Activated naive CD4-positive, alpha-beta T cell treated with anti-CD3 and anti-CD28 coated beads, Interleukin-2, amount 50 U/mL, for 72 hours (primary cell): ENCODE measurements at places on chromosomes 7 and 10.

- no peak for DNase-seq
Observed at GRCh38 chr7:137626469-137627067, 220.2 kb downstream of the DGKI start.

GRCh38 chr10:110429301-110429700 lies 68.4 kb upstream of the DUSP5 start:
- peak; percentile 48 for DNase-seq

- no peak for DNase-seq
Observed at GRCh38 chr10:124149189-124150042, 56.0 kb upstream of the CHST15 start.

DNA sequence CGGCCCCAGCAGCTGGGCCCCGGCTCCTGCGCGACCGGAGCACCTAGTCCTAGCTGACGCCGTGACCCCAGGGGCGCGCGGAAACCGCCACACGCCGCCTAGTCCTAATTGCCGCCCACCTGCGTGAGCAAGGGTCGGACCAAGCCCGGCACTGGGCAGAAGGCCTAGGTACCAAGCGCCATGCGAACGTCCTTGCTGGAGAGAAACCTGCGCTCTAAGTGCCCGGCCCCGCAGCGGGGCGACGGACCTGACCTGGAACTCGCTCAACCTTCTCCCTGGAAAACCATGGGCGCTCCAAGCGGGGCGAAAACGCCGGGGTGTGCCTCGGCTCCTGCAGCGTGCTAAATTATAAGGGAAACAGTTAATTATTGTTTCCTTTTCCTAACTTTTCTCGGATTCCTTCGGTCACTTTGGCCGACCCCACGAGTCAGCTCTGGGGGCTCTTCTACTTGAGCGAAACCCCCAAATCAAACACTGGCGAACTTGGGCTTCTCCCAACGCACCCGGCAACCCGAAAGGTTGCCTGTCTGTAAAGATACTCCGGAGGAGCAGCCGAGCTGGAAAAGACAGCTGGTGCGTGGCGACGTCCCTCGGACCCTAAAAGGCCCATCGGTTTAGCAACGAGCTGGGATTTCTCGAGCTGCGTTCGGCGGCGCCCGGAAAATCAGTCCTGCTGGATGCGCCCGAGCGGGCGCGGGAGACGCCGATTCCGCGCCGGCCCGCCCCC lies 5.3 kb upstream of the EBF3 start:
- no peak for DNase-seq

GRCh38 chr7:39810204-39810642 lies 139.8 kb upstream of the CDK13 start:
- no peak for DNase-seq

DNA sequence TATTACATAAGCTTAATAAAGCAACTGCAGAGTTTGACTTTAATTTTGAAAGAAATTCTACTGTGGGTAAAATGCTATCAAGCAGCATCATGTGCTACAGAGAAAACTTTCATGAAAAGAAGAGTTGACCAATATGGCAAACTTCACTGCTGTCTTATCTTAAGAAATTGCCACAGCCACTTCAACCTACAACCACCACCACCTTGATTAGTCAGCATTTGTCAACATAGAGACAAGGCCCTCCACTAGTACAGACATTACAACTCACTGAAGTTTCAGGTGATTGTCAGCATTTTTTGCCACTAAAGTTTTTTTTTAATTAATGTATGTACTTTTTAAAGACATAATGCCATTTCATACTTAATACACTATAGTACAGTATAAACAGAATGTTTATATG lies 350.3 kb downstream of the HPSE2 start:
- no peak for DNase-seq

DNA sequence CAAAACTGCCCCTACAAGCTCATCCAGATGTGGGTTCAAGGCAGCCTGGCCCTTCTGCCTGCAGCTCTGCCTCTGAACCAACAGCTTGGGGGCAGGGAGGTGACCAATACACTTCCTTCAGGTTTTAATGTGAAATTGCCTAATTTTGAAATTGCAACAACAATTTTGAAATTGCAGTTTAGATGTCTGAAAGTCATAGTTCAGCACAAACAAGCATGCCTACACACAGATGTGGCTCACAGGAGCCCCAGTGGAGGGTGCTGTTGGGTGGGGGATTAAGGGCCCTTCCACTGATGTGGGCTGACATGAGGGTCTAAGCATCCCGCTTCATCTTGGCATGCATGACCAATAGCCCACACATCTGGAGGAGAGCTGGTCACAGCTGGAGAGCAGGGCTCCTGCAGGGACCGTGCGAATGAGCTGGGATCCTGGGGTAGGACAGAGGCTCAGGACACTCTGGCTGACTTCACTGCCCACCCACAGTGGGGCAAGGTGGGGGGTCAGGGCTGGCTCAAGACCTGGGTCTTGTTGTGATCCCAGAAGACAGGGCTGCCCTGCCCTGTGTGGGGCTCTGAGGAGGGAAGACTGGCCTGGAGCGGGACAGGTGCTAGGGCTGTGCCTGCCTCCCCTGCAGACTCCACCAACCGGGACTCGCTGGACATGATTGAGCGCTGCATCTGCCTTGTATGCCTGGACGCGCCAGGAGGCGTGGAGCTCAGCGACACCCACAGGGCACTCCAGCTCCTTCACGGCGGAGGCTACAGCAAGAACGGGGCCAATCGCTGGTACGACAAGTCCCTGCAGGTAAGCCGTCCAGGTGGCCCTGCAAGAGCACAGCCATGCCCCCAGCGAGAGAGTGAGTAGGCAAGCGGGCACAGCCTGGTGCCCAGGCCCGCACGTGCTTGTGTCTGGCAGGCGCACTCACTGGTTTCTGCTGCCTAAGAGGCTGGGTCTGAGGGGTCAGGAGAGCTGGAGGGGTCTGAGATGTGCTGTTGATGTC lies 32.3 kb downstream of the CHAT start:
- DNase-seq = no peak

- DNase-seq = no peak
Observed at GRCh38 chr10:75492173-75492925, 60.9 kb downstream of the LRMDA start.

GRCh38 chr10:81724431-81724830 lies 150.6 kb upstream of the NRG3 start:
- DNase-seq = no peak

GRCh38 chr10:122435212-122435827 lies 19.1 kb upstream of the ARMS2 start:
- DNase-seq = peak; percentile 14

DNA sequence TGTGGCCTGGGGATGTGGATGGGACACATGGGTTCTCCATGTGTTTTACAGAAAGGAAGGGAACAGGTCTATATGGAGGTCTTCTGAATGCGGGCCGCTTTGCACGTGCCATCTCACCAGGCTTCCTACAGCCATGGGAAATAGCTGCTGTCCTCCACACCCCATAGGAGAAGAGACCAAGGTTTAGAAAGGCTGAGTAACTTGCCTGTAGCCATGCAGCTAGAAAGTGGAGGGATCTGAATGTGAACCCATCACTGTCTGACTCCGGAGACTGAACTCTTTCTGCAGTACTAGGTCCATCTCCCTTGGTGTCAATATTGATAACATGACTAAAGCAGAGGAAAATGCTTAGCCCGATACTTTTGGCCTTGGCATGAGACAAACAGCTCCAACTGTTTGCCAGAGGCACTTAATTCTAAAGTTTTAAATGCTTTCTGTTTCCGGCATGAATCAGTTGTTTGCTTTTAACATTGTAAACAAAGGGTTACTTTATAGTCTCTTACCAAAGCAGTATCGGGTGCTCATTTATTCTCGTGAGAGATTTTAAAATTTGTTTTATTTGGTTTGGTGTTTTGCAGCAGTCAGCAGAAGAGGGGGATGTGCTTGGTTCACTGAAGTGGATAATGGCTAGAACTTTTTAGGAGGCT lies 64.8 kb upstream of the LOXL4 start:
- DNase-seq = peak; percentile 26

GRCh38 chr10:119652361-119652730 lies 1.2 kb downstream of the BAG3 start:
- DNase-seq = no peak

- DNase-seq = no peak
Observed at GRCh38 chr10:127044186-127044585, 139.0 kb downstream of the DOCK1 start.

GRCh38 chr10:98028168-98028770 lies 2.2 kb downstream of the CRTAC1 start:
- peak; percentile 74 for DNase-seq

- DNase-seq = peak; percentile 41
Observed at GRCh38 chr7:30843741-30844482, 67.7 kb upstream of the AQP1 start.

DNA sequence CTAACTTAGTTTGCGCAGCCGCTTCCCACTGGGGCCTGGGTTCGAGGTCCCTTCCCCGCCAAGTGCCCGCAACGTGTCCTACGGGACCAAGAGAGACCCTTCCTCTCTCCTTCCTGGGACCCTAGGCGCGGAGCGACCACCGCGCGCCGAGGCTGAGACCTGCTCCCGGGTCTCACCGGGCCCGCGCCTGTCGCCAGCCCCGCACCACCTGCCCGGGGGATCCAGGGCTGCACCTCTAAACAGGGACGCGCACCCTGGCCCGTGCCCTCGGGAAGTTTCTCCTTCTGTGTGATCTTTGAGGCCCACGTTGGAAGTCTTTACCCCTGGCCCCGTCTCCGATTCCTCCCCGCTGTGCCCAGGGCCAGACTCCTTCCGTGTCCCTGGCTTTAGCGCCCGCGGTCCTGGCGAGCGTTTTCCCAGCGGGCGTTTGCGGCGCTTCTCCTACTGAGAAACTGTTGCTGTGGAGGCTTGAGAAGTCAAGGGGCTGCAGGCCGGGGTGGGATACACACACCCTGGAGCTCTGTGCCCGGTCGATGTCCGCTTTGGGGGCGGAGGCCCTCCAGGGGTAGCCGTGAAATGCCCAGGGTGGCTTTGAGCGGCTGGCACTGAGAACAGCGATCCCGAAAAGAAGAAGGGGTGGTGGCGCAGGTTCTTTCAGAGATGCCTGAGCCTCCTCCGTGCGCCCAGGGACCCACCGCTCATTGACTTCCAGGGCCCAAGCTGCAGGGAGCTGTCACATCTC lies 575 bp downstream of the PLPP4 start:
- DNase-seq = no peak

DNA sequence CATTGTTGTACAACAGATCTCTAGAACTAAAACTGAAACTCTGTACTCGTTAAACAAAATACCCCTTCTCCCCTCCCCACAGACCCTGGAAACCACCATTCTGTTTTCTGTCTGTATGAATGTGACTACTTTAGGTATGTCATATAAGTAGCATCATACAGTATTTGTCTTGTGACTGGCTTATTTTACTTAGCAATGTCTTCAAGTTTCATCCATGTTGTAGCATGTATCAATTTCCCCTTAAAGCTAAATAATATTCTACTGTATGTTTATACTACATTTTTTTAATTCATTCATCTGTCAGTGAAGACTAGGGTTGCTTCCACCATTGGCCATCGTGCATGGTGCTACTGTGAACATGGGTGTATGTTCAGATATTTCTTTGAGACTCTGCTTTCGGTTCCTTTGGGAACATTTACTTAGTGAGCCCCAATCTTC lies 71.2 kb upstream of the RPA3 start:
- no peak for DNase-seq

- no peak for DNase-seq
Observed at GRCh38 chr10:111837985-111838384, 345.6 kb downstream of the GPAM start.

DNA sequence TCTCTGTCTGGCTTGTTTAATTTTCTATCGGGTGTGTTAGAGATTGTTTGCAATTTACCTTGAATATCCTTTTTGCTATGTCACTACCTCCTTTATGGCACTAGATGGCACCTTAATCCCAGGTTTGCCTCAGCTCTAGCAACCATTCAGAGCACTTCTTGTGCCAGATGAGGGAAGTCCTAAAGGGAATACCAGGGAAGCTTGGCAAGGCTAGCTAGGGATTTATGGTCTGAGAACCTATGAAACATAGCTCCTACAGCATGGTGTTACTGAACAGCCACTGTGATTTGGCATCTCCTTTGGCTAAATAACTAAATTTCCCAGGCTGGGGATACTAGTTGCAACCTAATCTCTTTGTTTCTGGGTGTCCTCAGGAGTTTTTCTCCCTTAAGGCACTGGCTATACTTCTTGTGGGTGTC lies 69.0 kb upstream of the VOPP1 start:
- no peak for DNase-seq

DNA sequence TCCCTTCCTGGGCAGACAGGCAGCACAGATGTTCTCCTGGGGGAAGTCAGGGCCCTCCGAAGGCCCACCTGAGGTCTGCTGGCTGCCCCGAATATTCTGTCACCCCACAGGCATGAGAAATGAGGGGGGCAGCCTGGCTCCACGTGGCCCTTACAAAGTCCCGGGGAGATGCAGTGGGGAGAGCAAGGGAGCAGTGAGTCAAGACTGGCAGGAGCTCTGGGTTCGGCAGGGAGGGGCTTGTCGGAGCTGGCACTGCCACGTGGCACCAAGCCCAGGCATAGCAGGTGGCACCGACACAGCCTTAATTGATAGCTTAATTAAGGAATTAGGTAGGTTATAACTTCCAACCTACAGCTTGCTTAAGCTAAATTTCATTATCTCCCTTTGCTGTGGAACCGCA lies 163.9 kb downstream of the USP6NL start:
- DNase-seq = no peak

DNA sequence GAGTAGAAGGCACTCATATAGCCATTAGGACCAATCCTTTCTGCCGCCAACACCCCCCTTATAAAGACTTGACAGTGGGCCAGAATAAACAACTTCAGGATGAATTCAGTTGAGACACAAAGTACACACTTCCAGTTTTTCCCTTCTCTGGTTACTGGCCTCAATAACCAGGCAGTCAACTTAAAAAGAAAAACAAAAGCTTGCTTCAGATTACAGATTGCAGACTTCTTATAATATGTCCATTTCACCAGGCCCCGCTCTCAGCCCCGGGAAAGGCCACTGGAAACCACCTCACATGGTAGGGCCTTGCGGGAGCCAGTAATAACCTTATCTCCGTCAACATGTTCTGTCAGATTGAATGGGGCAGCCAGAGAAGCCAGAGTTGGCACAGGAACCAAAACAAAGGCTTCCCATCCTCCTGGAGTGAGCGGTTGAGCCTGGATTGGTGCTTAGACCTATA lies 108.8 kb downstream of the EGFR start:
- no peak for DNase-seq

- no peak for DNase-seq
Observed at GRCh38 chr7:37249240-37249639, 199.4 kb downstream of the ELMO1 start.

GRCh38 chr10:113899952-113900598 lies 45.6 kb downstream of the NHLRC2 start:
- no peak for DNase-seq

DNA sequence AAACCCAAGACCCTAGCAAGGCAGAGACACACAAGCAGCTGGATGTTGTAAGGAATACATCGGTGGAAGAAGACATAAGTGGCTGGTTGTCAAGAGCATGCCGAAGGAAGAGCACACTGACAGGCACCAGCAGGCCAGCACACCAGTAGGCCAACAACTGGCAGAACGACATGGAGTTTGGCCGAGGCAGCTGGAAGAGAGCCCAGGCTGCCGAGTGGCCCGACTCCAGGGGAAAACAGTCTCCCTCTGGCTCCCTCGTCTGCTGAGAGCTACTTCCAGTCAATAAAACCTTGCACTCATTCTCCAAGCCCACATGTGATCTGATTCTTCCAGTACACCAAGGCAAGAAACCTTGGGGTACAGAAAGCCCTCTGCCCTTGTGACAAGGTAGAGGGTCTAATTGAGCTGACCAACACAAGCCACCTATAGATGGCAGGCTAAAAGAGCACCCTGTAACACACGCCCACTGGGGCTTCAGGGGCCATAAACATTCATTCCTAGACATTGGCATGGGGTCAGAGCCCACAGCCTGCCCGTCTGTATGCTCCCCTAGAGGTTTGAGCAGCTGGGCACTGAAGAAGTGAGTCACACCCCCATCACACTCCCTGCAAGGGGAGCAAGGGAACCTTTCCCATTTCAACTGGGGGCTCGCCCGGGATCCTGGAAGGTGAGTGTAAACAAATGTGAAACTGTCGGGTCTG lies 14.7 kb upstream of the TNS3 start:
- no peak for DNase-seq
